ENCODE measurements at places on chromosomes 2 and 18.
A peak's percentile ranks its signal among the peaks of the same experiment; 100 is the strongest.

DNA sequence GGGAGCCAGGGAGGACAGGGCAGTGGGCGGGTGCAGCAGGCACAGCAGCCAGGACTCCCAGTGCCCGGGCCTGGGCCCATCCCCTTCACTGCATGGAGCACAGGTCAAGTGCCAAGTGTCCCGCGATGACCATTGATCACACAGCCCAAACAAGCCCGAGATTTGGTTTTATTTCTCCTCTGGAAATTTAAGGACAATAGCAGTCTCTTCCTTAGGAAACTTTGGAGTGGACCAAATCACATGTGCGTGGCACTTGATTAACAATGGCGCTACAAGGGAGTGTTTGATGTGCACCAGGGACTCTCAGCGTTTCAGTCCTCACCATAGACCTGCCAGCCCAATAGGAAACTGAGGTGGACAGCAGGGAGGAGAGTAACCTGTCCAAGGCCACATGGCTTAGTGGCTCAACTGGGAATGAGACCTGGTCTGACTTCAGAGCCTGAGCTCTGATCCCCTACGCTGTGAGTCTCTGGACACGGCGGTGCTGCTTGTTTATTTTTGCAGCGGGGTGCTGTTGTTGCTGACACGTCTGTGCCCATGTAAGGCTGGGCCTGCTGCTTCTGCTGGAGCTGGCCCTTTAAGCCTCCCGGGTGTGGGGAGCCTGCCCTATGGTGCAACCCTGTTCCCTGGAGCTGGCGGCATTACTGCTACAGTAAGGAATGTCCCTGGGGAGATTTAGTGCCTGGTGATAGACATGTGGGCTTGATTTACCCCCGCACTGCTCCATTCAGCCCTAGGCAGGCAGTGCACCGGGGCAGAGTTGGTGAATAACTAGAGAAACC, 194.2 kb downstream of the INHBB start:
- no peak for DNase-seq

- DNase-seq, result no peak
Measured at GRCh38 chr2:88168386-88168785, 1.8 kb upstream of the THNSL2 start.

GRCh38 chr2:229412686-229413085, 141.6 kb upstream of the PID1 start:
- no peak for DNase-seq

GRCh38 chr2:173282795-173283545, 71.7 kb upstream of the CDCA7 start:
- no peak for DNase-seq

- DNase-seq, result no peak
Measured at GRCh38 chr18:76388891-76389423, 106.1 kb downstream of the ZNF516 start.

DNA sequence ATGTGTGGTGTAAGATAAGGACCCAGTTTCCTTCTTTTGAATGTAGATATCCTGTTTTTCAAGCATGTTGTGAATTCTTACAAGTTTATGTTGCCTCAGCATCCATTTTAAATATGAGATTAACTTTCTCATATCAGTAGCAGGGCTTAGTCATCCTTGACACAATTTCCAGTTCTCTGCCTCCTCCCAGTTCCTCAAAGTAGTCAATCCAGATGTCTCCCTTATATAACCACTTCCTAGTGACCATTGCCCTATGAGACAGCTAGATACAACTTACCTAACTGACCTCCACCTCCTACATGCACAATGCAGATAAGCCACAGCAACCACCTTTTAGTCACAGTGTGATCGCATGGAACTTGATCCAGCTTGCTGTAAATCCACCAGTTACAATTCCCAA, 269.2 kb upstream of the ZNF521 start:
- DNase-seq, result no peak

GRCh38 chr2:12059616-12060441, 313.4 kb downstream of the LPIN1 start:
- DNase-seq, result no peak

DNA sequence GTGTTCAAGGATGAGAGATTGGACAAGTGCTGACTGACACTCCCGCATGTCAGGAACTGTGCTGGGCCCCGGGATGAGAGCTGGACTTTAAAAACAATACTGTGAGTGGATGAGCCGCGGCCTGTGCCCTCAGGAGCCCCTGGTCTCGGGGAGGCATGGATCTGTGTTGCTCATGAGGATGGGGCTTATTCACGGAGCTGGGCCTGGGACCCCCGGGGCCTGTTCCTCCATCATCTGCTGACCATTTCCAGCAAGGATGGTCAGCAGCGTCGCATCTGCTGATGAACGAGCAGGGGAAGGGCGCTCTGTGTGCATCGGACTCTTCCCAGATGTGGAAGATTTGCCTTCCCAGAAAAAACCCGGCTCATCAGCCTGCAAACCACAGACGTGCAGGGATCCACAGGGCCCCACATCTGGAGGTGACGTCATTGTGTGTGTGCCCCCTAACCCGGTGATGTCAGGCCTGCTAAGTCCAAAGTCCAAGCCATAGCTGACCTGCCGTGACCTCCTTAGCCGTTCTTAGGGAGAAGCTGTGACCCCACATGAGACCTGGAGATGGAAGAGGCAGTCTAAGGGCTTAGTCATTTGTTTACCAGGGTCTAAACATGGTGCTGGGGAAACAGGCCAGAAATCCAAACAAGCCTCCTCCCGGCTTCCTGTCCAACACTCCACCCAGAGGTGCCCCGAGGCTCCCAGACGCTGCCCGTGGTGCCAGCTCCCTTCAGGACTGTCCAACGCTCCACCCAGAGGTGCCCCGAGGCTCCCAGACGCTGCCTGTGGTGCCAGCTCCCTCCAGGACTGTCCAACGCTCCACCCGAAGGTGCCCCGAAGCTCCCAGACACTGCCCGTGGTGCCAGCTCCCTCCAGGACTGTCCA, 143.9 kb downstream of the PXDN start:
- DNase-seq, result no peak

GRCh38 chr2:218367415-218368149, 10.9 kb downstream of the CATIP start:
- DNase-seq, result peak; percentile 96

- DNase-seq, result no peak
Measured at GRCh38 chr2:158539176-158540005, 82.6 kb downstream of the PKP4 start.
